Activated naive CD4-positive, alpha-beta T cell treated with anti-CD3 and anti-CD28 coated beads, Interleukin-2, amount 10 ng/mL, durations not matched to agents 5 hours and 36 hours (primary cell): ENCODE measurements at places on chromosomes 12 and 14. TPM values are rescaled to one million over a fixed set of nuclear protein-coding genes. Genes with fewer than 3 reads are reported as not detected.

The FICD gene
- 6.0 TPM for total RNA-seq

The TBK1 gene
- total RNA-seq: 22.9 TPM

The AQP6 gene
- total RNA-seq: not detected

The SLC8A3 gene
- total RNA-seq: 0.10 TPM

The CISTR gene
- total RNA-seq: not detected

The LRFN5 gene
- not detected for total RNA-seq

The KSR2 gene
- not detected for total RNA-seq

The ACVRL1 gene
- total RNA-seq: not detected

The SYCP3 gene
- 0.70 TPM for total RNA-seq

The PYGL gene
- total RNA-seq: not detected

The ERBB3 gene
- 1.7 TPM for total RNA-seq

The GSG1 gene
- total RNA-seq: not detected

The SERPINA10 gene
- total RNA-seq: not detected

The GPR137C gene
- total RNA-seq: 0.45 TPM

The NID2 gene
- 1.0 TPM for total RNA-seq

The PLD4 gene
- not detected for total RNA-seq

The GNB3 gene
- 0.10 TPM for total RNA-seq

The ANKS1B gene
- total RNA-seq: 0.41 TPM

The NELL2 gene
- total RNA-seq: 71.9 TPM

The GALNT8 gene
- not detected for total RNA-seq

The NRL gene
- 3.0 TPM for total RNA-seq

The TAS2R42 gene
- total RNA-seq: not detected

The ITGA7 gene
- total RNA-seq: 2.1 TPM

The C12orf54 gene
- total RNA-seq: not detected

The RHEBL1 gene
- total RNA-seq: 8.4 TPM

The SLCO1C1 gene
- total RNA-seq: not detected

The ZBTB25 gene
- total RNA-seq: 38.1 TPM

The DEGS2 gene
- 0.29 TPM for total RNA-seq

The DAO gene
- total RNA-seq: not detected

The FAM186B gene
- total RNA-seq: 0.19 TPM

The EPYC gene
- not detected for total RNA-seq

The ALDH2 gene
- 0.50 TPM for total RNA-seq

The FGF6 gene
- total RNA-seq: not detected

The GRIP1 gene
- 0.86 TPM for total RNA-seq

The PLA2G1B gene
- total RNA-seq: not detected

The RAD52 gene
- total RNA-seq: 18.5 TPM

The GCH1 gene
- total RNA-seq: 54.6 TPM

The SLC25A21 gene
- total RNA-seq: not detected

The KLHL28 gene
- total RNA-seq: 17.8 TPM

The PTPN21 gene
- total RNA-seq: 0.22 TPM

The GPR84 gene
- 0.31 TPM for total RNA-seq

The OASL gene
- 7.7 TPM for total RNA-seq

The AVPR1A gene
- not detected for total RNA-seq

The RDH12 gene
- not detected for total RNA-seq

The CLEC14A gene
- not detected for total RNA-seq

The PTHLH gene
- total RNA-seq: not detected

The C3AR1 gene
- 2.3 TPM for total RNA-seq

The C12orf56 gene
- total RNA-seq: not detected

The C14orf180 gene
- total RNA-seq: not detected

The MFAP5 gene
- not detected for total RNA-seq

The KRT85 gene
- total RNA-seq: not detected
